ENCODE measurements at places on chromosomes 7 and 10. TPM values are rescaled to one million over a fixed set of nuclear protein-coding genes. Genes with fewer than 3 reads are reported as not detected.

FAM180A gene
- total RNA-seq = not detected

GPRIN2 gene
- total RNA-seq = 0.30 TPM

GPR85 gene
- 11.2 TPM for total RNA-seq

KLLN gene
- total RNA-seq = 1.3 TPM

HTR7 gene
- total RNA-seq = 1.5 TPM

SUGCT gene
- 6.4 TPM for total RNA-seq

CDC14C gene
- total RNA-seq = 0.09 TPM

CDK1 gene
- total RNA-seq = 0.38 TPM

HTR5A gene
- 0.39 TPM for total RNA-seq

RET gene
- 1.1 TPM for total RNA-seq

TEX47 gene
- total RNA-seq = not detected

EEPD1 gene
- 3.0 TPM for total RNA-seq

ADRA2A gene
- total RNA-seq = 9.0 TPM

CRHR2 gene
- not detected for total RNA-seq

AOC1 gene
- total RNA-seq = 0.47 TPM

ETV1 gene
- total RNA-seq = 13.7 TPM

RADIL gene
- 7.7 TPM for total RNA-seq

MASTL gene
- total RNA-seq = 19.9 TPM
